ENCODE measurements at places on chromosomes 4 and X. TPM values are rescaled to one million over a fixed set of nuclear protein-coding genes. Genes with fewer than 3 reads are reported as not detected.

The CYSLTR1 gene
- 6.6 TPM for total RNA-seq

The ZNF185 gene
- total RNA-seq, result 17.7 TPM

The PHEX gene
- total RNA-seq, result 1.5 TPM

The PRDM5 gene
- 37.0 TPM for total RNA-seq

The AKAP14 gene
- not detected for total RNA-seq

The HMX1 gene
- 0.20 TPM for total RNA-seq

The CXCL8 gene
- 15.5 TPM for total RNA-seq

The IQCM gene
- total RNA-seq, result not detected

The RBBP7 gene
- 126 TPM for total RNA-seq

The CLCN5 gene
- total RNA-seq, result 18.9 TPM

The FREM3 gene
- 0.10 TPM for total RNA-seq

The ARHGAP36 gene
- total RNA-seq, result 31.8 TPM

The SYTL5 gene
- total RNA-seq, result 0.49 TPM

The VSIG4 gene
- total RNA-seq, result 22.6 TPM

The ITIH6 gene
- 0.10 TPM for total RNA-seq

The TMSB15C gene
- total RNA-seq, result 7.6 TPM

- no peak for DNase-seq
Measured at GRCh38 chr4:142236268-142236667, 599.9 kb downstream of the IL15 start.

GRCh38 chr4:36930562-36931111 lies 313.9 kb upstream of the NWD2 start:
- DNase-seq, result no peak

GRCh38 chrX:5117816-5118215 lies 1110.9 kb downstream of the NLGN4X start:
- peak; percentile 7 for DNase-seq

DNA sequence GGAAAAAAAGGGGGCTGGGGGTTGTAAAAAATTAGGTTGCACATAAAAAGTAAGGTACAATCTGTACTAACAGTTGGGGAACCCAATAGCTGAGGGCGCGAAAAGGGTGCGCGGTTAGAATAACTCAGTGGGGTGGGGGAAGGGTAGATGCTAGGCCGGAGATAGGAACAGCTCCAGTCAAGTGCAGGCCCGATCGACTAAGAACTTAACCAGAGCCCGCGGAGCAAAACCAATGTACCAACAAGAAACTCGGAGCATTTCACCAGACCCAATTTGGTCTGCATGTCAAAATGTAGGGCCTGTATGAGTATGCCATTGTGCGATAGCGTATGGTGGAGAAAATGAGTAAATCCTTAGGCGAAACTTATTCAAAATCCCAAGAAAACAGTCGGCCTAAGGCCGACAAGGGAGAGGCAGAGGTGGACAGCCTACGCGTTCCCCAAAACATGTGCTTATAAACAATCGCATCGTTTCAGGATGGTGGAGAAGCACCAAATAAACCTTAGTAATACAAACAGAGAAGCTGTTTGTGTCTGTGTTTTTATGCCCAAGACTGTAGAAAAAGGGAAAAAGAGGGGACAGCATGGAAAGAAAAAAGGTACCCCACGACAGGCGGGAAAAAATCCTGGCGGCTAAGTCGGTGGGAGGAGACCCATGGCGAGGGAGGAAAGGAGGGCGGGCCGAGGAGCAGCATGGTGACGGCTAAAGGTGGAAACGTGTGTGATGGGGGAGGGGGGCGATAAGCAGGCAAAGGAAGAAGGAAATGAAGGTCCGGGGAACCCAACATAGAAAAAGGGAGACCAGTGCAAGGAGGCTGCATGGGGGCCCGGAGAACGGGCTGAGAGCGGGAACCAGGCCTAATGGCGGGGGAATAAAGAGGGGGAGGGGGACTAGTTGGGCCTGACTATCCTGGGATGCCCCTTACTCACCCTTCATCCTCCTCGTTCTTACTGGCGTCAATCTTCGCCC lies 990 bp downstream of the HNRNPD start:
- DNase-seq, result peak; percentile 59

- no peak for DNase-seq
Measured at GRCh38 chrX:111615227-111615626, 65.7 kb upstream of the ALG13 start.

DNA sequence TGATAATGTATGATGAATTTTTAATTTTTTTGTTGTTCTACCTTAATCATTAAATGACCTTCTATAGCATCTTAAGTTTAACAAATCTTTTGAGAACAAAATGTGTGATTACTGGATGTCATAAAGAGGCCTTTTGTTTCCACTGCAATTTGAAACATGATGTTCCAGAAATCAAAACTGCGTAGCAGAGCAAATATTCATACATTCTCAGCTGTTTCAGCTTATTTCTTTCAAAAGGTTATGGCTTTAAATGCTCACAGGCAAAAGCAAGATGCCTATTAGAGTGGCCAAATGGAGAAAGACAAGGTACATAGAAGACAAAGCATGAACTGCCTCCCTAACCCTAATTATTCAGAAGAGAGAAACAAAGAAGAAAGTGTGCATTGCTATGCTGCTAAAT lies 233.0 kb upstream of the SLC7A11 start:
- DNase-seq, result no peak

GRCh38 chrX:101744085-101744484 lies 84.4 kb upstream of the ARMCX2 start:
- no peak for DNase-seq

- DNase-seq, result no peak
Measured at GRCh38 chr4:38204339-38205035, 244.3 kb downstream of the PTTG2 start.

GRCh38 chr4:138890891-138891570 lies 124.5 kb upstream of the NOCT start:
- no peak for DNase-seq

DNA sequence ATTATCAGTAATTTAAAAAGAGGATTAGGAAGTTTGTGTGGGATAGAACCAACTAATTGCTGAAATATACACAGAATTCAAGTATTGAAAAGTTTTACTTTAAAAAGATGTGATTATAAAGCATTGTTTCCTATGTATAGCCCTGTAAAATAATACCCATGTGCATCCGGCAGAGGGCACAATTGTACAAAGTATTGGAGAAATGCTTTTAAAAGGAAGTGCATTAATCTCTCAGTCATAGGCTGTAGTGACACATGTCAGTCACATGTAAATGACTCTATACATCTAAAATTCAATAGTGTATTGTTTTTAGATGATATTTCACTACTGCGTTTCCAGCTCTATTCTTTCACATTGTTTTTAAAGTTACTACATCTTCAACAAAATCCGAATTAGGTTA lies 9.7 kb upstream of the GEMIN8 start:
- DNase-seq, result no peak

DNA sequence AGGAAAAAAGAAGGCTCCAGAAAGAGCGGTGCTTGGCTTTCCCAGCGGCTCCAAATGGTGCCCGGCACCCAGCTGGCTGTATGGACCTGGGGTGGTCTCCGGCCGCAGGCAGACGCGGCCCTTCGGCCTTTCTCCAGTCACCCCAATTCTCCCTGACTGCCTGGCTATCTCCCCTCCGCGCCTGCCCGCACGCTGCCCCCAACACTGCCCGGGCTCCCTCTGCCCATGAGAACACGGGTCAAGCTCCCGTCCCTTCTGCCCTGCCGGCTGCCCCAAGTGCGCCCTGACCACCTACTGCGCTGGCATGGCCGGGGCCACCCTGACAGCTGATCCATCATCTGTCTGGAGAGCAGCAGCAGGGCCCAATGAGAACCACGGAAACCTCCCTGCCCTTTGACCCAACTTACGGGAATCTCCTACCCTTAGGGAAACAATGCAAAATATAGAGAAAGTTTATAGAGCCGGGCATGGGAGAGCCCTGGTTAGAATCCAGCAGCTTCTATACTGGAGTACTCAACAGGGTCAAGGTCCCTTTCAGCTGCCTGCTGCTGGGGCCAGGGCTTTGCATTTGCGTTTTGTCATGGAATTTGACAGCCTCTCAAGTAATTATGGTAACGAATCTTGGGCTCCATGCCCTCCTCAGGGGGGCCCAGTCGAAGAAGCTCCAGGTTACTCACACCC lies 1.2 kb upstream of the FAM3A start:
- DNase-seq, result no peak

DNA sequence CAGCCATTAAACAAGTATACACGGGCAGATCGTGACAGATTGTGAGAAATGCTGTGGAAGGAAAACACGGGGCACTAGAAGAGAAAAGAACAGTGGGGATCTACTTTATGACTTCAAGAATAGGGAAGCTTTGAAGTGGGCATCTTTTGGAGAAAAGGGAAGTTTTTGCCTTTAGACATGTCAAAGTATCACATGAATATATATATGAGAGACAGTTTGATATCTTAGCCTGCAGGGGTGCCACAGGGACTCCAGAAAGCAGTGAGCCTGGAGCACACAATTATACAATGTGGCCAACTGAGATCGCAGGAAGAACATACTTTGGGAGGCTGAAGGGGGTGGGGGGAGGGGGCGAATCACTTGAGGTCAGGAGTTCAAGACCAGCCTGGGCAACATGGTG lies 35.7 kb downstream of the RELL1 start:
- DNase-seq, result no peak

GRCh38 chrX:149648932-149649331 lies 17.3 kb upstream of the TMEM185A start:
- DNase-seq, result no peak

GRCh38 chr4:147587041-147587440 lies 30.2 kb upstream of the TMEM184C start:
- DNase-seq, result peak; percentile 41

GRCh38 chrX:39158801-39159657 lies 357.8 kb downstream of the MID1IP1 start:
- DNase-seq, result no peak

- DNase-seq, result no peak
Measured at GRCh38 chr4:24413311-24413784, 171.0 kb downstream of the DHX15 start.

DNA sequence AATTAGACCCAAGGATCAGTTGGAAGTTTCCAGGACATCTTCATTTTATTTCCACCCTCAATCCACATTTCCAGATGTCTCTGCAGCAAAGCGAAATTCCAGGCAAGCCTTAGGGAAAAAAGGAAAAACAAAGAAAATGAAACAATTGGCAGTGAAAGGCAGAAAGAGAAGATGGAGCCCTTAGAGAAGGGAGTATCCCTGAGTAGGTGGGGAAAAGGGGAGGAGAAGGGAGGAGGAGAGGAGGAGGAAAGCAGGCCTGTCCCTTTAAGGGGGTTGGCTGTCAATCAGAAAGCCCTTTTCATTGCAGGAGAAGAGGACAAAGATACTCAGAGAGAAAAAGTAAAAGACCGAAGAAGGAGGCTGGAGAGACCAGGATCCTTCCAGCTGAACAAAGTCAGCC lies at the start of gene PLP1:
Gene PLP1, plus strand, starts transcription at position 295 of the 400 bp plus-strand sequence. CDS start 156 bp downstream, outside the sequence.
- DNase-seq, result peak; percentile 71

DNA sequence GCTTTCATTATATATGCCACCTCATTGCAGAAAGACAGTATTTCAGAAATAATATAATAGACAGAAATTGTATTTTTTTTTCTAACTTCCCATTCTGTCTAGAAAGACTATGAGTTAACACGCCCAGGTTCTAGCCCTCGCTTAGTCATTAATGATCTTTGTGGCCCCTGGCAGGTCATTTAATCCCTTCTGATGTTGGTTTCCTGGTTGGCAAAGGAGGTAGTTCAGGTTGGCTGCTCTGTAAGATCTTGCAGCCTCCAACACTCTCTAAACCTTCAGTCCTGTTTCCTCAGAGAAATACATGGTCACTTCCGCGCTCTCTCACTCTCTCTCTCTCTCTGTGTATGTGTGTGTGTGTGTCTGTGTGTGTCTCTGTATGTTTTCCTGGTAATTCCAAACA lies 156.3 kb upstream of the NOCT start:
- DNase-seq, result no peak

- DNase-seq, result no peak
Measured at GRCh38 chr4:166230841-166231240, 357.8 kb downstream of the TLL1 start.

DNA sequence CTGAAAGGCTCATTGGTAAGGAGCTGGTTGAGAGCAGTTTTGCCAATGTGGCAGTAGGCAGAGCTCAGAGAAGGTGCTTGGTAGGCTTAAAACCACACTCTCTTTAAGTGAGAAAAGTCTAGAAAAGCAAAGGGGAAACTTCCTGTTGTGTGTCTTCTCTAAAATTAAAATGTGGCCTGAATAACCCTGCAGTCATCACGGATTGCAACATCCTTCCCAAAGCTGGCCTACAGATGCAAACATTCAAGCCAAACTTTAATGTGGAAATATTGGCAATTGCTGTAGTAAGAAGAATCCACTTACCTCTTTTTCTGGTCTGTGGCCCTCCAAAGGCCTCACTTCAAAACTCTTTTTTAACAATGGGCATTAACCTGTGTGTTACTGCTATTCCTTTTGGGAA lies 348.5 kb downstream of the OPHN1 start:
- peak; percentile 72 for DNase-seq

DNA sequence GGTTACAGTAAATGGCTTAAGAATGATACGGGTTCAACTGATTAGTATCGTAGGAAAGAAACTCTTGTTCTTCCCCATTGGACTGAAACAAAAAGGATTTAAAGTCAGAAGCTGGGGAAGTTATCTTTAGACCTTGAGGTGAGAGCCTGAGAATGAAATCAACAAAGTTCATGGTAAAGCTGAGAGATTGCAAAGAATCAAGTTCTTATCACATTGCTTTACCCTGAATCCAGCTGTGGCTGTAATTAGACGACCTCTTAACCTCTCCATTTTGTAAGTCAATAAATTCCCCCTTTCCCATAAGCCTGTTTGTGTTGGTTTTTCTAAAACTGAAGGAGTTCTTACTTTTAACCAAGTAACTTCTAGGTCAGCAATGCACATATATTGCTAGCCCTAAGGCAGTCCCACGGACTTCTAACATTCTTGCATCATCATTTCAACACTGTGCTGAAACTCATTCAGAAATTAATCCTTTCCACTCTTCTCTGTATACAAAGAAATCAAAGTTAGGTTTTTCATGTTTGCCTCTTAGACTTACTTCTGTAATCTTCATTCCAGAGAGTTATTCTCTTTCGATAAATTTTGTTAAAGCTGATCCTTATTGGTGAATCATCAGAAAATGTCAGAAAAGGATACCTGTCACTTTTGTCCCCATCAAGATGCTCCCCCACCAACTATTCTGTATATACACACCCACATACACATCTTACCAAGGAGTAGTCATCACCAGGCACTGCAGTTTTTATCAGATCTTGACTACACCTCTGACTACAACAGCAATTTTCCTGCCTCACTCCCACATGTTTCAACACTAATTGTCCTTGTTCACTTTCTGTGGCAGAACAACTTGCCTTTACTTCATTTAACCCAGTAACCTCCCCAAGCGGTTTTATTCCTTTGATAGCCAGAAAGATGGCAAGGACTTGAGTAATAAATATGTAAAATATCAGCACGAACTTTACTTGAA lies 77.9 kb upstream of the STK26 start:
- DNase-seq, result no peak

- DNase-seq, result no peak
Measured at GRCh38 chr4:55458164-55458563, 62.4 kb downstream of the TMEM165 start.

GRCh38 chr4:7187691-7188090 lies 4.6 kb upstream of the SORCS2 start:
- DNase-seq, result no peak

GRCh38 chrX:11755724-11756123 lies 2.3 kb upstream of the MSL3 start:
- no peak for DNase-seq
